ENCODE measurements at places on chromosomes 7 and 10.

DNA sequence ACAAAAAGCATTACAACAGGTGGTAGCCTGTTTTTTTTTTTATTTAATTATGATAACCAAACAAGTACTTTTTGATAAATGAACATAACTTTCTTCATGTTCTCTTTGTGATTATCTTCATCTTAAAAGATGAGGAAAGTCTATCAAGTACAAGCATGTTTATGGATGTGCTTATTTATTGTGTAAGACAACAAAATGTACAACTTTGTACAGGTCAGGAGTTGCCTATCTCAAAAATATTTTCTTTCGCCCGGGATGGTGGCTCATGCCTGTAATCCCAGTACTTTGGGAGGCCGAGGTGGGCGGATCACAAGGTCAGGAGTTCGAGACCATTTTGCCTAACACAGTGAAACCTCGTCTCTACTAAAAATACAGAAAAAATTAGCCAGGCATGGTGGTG is 17.0 kb downstream of the MPP7 start:
- DNase-seq = no peak

GRCh38 chr10:23514321-23514720 is 75.4 kb downstream of the OTUD1 start:
- DNase-seq = no peak

DNA sequence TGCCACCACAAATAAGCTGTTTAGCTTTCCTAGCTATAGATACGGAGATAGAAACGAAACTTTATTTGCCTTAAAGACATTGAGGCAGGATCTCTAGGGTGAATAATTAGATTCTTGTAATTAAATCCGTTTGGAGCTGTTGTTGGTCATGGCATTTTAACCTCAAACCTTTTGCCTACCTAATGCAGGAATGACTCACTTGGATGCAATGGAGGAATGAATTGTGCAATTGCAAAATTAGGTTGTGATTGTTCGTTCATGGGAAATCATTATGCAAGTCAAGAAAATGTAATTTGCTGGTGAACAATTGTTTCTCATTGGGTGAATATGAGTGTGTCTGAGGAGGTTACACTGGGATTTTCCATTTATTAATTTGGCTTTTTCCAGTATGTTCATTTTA is 703.5 kb downstream of the GATA3 start:
- DNase-seq = no peak

DNA sequence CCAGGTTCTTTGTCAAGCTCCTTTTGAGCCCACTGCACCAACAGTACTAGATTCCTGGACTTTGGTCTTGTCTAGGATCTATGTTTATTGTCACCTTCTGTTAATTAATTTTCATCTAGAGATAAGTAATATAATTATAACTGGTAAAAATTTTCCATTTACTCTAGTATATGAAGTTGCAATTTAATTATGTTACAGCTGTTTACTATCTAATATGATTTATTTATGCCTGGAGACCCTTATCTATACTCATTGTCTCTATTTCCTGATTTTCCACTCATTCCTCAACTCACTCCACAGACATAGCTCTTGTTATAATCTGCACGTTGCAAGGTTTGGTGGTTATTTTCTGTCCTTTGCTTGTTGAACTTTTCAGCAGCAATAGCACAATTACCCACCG is 63.2 kb upstream of the PHF14 start:
- DNase-seq = no peak

- no peak for DNase-seq
Observed at GRCh38 chr7:47683485-47683898, 101.6 kb upstream of the TNS3 start.

GRCh38 chr10:129626309-129626708 is 159.3 kb downstream of the MGMT start:
- no peak for DNase-seq

- DNase-seq = peak; percentile 93
Observed at GRCh38 chr7:140059273-140060242, 3.2 kb downstream of the PARP12 start.
